ENCODE measurements at places on chromosomes 2 and 18.

GRCh38 chr2:172431463-172431862 is 4.1 kb downstream of the ITGA6 start:
- peak; percentile 32 for DNase-seq

DNA sequence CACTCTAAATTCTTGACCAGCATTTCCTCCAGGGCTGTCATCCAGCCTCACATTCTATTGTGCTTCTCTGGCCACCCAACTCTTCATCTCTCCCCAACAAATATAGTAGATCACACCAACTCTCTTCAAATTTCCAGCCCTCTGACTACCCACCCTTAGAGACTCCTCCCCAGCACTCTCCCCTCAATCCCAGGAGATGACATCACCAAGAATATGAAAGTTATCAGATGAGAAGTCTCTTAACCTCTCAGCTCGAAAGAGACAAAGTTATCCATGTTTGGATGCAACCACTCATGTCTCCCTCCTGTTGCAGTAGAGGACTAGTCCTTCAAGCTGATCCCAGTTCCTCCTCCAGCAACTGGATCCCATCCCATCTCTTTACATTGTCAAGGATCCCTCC is 47.1 kb downstream of the LBH start:
- no peak for DNase-seq

DNA sequence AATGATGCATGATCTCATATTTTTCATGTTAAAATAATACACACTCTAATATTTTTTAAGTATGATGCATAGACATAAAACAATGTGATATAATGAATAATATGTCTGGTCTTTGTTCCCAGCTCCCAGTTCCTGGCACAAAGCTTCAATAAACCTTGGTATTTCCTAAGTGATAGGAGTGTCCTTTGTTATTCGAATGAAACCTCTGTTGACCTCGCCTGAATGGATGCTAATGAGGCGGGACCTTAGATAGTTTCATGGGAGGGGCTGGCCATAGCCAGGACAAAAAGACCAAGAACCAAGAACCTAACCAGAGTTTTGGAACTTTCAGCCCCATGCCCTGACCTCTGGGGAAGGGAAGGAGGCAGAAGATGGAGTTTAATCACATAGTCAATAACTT is 257.7 kb upstream of the COPS8 start:
- no peak for DNase-seq

- DNase-seq = no peak
These were observed 106.2 kb downstream of the ZRANB3 start for GRCh38 chr2:135424849-135425248.

GRCh38 chr2:29821591-29821990 is 99.8 kb downstream of the ALK start:
- DNase-seq = no peak

DNA sequence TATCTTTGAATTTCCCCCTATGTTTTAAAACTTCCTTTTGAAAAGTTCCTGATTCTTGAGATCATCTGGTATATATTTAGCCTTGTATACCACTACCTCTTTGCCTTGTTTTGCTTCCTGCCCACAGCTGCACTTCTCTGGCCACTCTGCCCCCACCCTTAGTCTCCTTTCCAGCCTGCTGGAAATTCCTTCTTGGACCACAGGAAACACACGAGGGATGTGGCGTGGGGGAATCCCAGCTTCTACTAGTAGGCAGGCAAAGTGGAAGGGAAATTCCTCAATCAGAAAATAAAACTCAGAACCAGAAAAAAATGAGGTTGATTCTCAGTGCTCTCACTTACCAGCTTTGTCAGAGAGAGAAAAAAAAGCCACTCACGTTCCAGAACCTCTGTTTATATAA is 13.4 kb downstream of the IL18RAP start:
- peak; percentile 21 for DNase-seq

- DNase-seq = no peak
These were observed 237.0 kb downstream of the HDAC4 start for GRCh38 chr2:239163688-239164334.

- DNase-seq = peak; percentile 53
These were observed 49.7 kb downstream of the LIMS1 start for GRCh38 chr2:108583903-108584520.

GRCh38 chr2:238165288-238165921 is 6.6 kb downstream of the ERFE start:
- no peak for DNase-seq

DNA sequence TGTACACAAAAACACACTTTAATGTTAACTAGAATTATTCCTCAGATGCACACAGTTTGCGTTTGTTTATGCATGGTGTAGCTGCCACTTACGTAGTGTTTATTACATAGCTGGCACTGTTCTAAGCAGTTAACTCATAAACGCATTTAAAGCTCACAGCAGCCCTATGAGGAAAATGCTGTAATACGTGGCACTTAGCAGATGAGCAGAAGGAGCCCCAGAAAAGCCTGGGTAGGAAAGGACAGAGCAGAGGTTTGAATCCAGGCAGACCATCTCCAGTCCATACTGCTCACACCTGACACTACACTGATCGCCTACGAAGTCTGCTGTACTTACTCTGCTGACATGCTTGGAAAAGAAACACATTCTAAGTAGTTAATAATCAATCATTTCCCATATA is 66.6 kb downstream of the BCL2 start:
- no peak for DNase-seq

DNA sequence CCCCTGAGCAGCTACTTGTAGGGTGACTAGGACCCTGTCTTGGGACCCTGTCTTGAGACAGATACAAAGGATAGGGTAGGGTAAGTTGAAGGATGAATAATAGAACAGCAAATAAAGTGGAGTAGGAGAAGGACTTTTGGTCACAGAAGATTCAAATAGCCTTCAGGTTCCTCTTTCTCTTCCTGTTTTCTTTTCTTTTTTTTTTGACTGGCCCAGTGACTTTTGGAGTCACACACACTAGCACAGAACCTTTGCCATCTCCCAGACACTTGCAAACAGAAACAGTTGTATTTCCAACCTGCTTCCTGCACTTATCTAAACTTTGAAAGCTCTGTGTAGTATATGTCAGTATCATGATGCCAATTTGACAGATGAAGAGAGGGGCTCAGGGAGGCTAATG is 108.2 kb downstream of the TDRD15 start:
- DNase-seq = no peak

DNA sequence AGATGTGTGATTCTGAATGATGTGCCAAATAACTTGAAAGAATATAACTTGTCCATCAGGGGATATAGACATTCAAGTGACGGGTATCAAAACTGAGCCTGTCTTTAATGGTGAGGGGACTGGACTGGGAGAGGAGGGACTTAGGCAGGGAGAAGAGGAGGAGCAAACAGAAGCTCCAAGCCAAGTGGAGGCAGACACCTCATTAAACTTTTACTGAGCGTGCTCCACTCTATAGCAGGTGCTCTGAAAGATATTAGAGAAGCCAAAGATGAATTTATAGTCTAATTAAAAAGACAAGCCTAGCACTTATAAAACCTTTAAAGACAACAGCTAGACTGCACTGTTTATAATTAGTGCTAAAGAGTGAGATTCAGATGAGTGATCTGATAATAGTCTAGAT is 47.7 kb upstream of the SMAD2 start:
- DNase-seq = no peak

DNA sequence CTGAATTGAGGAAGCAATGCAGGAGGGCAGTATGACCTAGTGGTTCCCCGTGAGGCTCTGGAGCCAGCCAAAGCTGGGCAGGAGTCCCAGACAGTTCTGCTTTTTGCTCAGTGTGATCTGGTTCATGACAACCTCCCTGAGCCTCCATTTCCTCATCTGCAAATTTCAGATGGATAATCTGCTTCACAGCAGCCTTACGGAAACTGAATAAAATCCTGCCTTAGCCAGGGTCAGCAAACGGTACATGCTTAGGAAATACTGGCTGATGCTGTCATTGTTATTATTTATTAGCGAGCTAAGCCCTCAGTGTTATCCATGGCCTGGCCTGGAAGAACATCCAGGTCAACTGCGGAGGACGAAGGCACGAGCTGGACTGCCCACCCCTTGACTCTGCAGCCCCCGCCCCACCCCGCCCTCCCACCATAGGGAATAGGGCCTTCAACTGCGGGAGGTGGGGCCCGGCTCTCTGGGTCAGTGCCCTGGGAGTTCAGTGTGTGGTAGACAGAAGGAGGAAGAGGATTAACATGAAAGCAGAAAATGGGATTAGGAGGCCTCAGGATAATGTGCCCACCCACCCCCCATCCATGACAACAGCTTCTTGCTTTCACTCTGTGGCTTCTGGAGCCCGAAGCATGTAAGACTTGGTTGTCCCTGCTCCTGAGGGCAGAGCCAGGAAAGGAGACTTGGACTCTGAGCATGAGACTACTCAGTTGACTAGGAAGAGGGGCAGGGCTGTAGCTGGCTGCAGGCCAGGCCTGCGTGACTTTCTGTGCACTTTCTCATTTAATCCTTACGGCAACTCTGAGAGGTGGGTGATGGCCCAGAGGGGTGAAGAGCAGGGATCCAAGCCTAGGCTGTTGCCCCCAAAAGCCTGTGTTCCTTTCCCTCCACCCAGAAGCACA is 13.1 kb downstream of the PKDCC start:
- DNase-seq = peak; percentile 76

DNA sequence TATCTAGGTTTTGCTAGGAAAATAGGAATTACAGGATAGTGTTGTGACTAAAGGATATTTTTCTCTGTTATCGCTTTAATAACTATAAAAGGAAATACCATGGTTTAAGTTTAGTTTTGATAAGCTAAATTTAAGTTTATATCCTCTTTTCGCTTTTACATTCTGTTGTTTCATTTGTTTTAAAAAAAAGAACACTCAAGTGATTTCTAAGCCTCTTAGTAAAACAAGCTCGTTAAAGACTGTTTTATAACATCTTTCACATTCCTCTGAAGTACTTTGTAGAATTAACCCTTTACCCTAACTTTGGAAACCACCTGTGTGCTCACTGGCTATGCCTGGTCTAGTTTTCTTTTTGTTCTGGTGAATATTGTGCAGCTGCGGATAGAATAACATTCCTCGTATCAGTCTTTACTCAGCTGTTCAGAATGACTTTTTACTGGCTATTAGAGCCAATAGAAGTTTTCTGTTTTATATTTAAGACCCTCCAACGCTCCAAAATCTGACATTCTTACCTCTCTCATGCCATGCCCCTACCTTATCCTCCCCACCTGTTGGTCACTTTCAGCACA is 183.1 kb downstream of the PTPRM start:
- DNase-seq = no peak

DNA sequence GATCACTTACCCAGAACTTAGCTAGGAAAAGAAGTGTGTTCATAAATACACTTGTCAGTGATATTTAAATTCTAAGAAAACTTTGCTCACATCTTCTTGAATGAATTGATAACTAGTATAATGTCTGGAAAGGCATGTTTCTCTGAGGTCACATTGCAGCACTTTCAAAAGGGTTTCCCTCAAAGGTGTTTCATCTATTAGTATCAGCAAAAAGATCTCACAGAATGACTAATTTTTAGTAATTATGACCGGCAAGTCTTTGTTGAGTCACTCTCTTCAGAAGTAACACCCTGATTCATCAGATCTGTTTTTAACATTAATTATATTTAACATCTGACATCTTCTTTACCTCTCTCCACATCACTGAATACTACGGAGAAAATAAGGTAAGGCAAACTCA is 222.3 kb downstream of the IKZF2 start:
- no peak for DNase-seq

DNA sequence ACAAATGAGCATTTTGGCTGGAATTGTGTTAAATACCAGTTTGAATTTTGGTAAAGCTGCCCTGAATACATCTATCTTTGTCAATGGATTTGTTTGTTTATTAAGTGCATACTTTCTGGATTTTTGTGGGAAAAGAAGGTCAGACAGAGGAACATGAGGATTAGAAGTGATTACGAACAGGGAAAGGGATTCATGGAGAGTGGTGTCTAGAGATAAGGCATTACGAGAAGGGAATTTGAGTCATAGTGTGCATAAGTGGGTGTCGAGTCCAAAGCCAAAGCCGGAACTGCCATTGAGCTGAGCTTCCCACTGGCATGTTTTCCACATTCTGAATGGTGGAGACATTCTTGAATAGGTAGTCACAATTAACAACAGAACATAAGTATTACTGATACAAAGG is 68.9 kb upstream of the EFEMP1 start:
- no peak for DNase-seq

DNA sequence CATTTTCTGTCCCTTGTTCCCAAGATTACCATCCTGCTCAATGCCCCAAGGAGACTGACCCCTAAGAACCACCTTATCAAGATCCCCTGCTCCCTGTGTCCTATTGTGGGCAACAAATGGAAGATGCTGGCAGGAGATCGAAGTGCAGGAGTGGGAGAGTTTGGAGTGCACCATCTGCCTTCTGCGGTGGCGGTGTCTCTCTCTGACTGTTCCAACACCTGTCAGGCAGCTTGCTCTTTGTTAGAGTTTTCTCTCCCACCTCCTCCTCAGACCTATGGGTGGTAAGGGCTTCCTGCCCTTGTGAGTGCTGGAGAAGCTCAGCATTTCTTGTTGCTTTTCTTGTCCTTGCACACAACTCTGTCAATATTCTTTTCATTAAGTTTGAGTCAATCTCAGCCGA is 64.1 kb upstream of the SPHKAP start:
- no peak for DNase-seq

GRCh38 chr2:57936216-57936615 is 110.4 kb upstream of the VRK2 start:
- DNase-seq = no peak

DNA sequence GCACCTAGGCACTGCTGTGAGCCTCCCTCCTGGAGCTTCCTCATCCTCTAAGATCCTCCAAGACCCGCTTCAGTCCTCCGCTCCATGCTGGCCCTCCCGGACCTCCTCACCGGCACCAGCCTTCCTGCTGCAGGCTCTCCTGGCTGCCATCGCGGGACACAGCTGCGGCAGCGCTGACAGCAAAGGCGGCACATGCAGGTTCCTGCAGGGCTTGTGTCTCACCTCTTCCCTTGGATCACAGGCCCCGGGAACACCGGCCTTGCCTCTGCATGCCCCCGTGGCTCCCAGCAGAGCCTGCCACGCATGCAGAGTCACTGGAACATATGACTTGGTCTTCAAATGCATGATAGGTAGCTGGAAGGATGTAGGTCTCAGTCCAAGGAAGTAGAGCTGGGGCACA is 67.2 kb downstream of the PTGR3 start:
- DNase-seq = no peak

DNA sequence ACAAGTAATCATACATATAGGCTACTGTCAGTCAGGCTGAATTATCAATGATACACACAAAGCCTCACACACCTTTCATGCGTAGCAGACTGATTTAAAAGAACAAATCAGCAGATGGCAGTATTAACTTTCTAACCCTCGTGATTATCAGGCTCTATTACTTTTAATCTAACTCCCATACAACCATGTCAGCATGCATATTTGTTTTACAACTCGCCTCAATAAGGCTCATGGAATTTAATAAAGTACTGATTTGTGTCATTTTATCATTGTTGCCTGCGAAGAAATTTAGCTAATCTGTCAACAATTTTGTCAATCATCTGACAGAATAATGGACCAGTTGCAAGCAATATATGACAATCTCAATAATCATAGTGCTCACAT is 82.8 kb downstream of the SLC25A12 start:
- DNase-seq = peak; percentile 72

DNA sequence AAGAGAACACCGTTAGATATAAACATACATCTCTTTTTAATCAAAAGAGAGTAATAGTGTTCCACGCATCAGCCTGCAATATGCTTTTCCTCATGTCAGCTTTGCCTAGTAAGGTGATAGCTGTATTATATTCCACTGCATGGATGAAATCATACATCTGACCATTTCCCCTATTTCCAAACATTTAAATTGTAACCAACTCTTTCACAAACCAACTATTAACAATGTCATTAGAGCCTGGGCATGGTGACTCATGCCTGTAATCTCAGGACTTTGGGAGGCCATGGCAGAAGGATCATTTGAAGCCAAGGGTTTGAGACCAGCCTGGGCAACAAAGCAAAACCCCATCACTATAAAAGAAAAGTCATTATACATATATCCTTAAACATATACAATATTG is 284.8 kb downstream of the BCL11A start:
- DNase-seq = no peak

Measured in Kasumi-1 (cell line).